Liver (tissue), 10 donors: ENCODE measurements at places on chromosomes 12 and 14.
A peak's percentile ranks its signal among the peaks of the same experiment; 100 is the strongest.

GRCh38 chr12:82529101-82529500 is 157.6 kb upstream of the TMTC2 start:
- no peak for DNase-seq

DNA sequence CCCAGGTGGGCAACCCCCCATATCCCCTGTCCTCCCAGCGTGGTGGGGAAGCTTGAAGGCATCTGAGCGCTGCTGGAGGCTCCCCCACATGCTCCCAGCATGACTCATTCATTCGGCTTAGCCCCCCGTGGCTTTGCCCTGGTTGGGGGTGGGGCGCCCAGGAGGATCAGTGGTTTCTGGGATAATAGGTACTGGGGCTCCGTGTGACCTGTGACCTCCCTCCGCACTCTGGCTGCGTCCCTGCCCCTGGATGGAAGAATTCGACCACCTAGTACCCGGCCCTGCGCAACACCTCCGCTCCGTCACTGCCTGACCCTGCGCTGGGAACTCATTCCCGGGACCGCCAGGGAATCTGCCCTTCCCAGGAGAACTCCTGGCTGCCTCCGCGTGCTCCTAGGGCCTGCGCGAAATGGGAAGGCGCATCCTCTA is 120.1 kb downstream of the AACS start:
- DNase-seq: no peak

DNA sequence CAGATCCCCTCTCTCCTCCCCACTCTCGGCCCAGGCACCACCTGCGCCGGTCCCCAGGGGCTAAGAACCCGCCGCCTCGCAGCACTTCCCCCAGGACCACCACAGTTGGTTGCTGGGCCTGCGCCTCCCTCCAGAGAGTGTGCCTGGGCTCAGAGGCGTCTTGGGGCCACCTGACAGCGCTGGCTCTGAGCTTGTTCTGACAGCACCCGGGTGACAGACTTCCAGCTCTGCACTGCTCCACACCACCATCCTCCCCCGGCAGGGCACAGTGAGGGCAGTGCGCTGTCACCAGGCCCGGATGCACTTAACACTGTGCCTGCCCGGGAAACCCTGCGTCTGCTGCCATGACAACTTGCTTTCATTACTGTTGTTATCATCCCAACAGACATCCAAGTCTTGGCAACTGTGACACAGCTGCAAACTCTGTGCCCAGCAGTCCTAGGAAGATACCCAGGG is 6.6 kb downstream of the BRF1 start:
- no peak for DNase-seq

GRCh38 chr12:50401500-50402081 is 906 bp downstream of the LARP4 start:
- no peak for DNase-seq

DNA sequence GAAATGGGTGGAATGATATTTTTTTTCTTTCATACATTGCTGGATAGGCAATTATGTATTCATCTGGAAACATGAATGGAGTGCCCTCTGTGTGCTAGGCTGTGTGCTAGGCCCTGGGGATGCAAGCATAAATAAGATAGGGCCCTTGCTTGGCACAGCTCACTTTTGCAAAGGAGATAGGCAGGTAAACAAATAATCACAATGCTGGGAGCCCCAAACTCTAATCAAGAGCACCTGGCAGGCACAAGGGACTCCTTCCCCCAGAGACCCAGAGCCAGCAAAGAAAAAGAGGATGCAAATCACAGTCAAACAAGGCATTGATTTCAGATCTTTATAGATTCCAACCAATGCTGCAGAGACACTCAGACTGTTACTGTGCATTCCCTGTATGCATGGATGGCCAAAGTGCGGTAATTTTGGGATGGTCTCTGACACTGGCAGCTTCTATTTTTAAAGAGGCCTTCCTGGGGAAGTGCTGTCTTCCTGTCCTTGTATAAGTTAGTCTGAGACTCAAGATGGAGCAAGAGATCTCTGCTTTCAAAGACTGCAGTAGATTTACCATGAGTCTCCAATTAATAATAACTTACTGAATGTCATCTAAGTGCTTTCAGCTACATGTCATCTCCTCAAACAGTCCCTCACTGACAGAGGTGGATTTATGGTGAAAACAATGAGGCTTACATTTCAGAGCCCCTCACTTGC is 45.1 kb upstream of the CPM start:
- no peak for DNase-seq

GRCh38 chr12:113271853-113272561 is 50.7 kb downstream of the TPCN1 start:
- no peak for DNase-seq

- DNase-seq: peak; percentile 34
Measured at GRCh38 chr14:29584992-29585391, 342.7 kb downstream of the PRKD1 start.

- no peak for DNase-seq
Measured at GRCh38 chr12:77667101-77667500, 163.6 kb upstream of the NAV3 start.
